ENCODE measurements at places on chromosomes 2 and 18.

DNA sequence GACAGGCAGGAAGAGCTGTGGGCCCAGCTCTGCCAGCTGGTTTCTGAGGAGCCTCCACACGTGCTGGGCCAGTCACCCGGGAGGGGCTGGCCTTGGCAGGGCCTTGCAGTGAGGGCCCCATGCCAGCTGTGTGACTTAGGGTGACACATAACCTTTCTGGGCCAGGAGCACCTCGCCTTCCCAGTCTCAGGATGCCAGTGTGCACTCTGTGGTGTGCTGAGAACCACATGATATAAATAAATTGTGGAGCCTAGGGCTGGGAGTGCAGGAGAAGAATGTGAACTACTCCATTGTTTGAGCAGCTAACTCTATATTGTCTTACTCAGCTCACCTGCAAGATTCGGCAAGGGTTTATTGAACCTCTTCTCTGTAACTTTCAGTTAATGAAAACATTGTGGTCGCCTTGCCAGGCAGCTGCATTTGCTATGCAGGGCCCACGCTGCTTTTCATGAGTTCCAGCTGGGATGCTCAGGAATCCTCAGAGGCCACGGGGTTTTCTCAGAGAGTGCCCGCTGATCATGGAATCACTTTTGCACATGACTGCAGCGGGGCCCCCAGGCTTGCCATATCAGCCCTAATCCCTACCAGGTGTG, 222.3 kb downstream of the SH3RF3 start:
- DNase-seq, result no peak

DNA sequence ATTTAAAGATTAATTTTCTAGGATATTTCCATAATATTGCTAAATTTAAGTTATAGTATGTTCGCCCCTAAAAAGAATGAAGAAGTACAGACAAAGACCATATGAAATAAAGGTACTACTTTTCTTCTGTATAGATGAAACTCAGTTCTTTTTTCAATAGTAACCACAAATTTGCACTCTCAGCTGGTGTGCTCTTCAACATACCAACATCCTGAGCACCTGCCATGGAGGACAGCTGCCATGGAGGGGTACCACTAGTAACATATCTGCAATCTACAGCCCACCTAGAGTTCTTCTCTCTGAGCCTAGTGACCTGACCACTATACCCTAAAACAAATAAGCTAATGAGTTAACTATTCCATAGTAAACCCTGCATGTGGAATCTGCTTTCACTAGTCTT, 36.8 kb upstream of the ERCC3 start:
- no peak for DNase-seq

GRCh38 chr2:149226790-149227189, 103.6 kb upstream of the LYPD6 start:
- no peak for DNase-seq

GRCh38 chr2:163665817-163666216, 70.0 kb downstream of the FIGN start:
- DNase-seq, result no peak

All from retina (tissue), 1 donor.